A549 treated with Hydrocortisone at 1 μM for 4 hours (cell line): ENCODE measurements at places on chromosomes 1 and 21. TPM values are rescaled to one million over a fixed set of nuclear protein-coding genes. Genes with fewer than 3 reads are reported as not detected.

Gene CFAP45
- 0.41 to 0.83 TPM (median 0.59 TPM) in 5 replicates for total RNA-seq

Gene ARHGEF16
- 4.5 to 5.4 TPM (median 5.1 TPM) in 5 replicates for total RNA-seq

Gene CRABP2
- 7.2 to 12.0 TPM (median 7.8 TPM) in 5 replicates for total RNA-seq

Gene INAVA
- total RNA-seq: 39.8 to 52.8 TPM (median 45.0 TPM) in 5 replicates

Gene PMF1
- total RNA-seq: 47.7 to 63.9 TPM (median 60.3 TPM) in 5 replicates

Gene TMEM200B
- 0.08 to 0.20 TPM (median 0.08 TPM) in 5 replicates for total RNA-seq

Gene COA7
- 23.7 to 27.6 TPM (median 26.0 TPM) in 5 replicates for total RNA-seq

Gene MTARC2
- total RNA-seq: 8.8 to 13.3 TPM (median 12.2 TPM) in 5 replicates

Gene SPRR2E
- not detected in 5 replicates for total RNA-seq

Gene OR2L5
- not detected in 5 replicates for total RNA-seq

Gene CNN3
- 50.2 to 62.4 TPM (median 51.3 TPM) in 5 replicates for total RNA-seq

Gene PADI4
- total RNA-seq: not detected in 5 replicates

Gene HMGN1
- 159 to 177 TPM (median 163 TPM) in 5 replicates for total RNA-seq

Gene KDF1
- 0.20 to 0.35 TPM (median 0.26 TPM) in 5 replicates for total RNA-seq

Gene NPHS2
- total RNA-seq: not detected in 5 replicates

Gene GRHL3
- 0.79 to 1.0 TPM (median 0.84 TPM) in 5 replicates for total RNA-seq

Gene OR2T33
- not detected in 5 replicates for total RNA-seq

Gene FAAH
- total RNA-seq: 0.61 to 0.88 TPM (median 0.81 TPM) in 5 replicates

Gene RGS8
- not detected in 5 replicates for total RNA-seq

Gene PKP1
- total RNA-seq: 0.02 to 0.08 TPM (median 0.03 TPM) in 4 of 5 replicates, not detected in the other

Gene ALPL
- total RNA-seq: 0.32 to 0.51 TPM (median 0.47 TPM) in 5 replicates

Gene KDM1A
- total RNA-seq: 88.4 to 112 TPM (median 95.2 TPM) in 5 replicates

Gene SPATA1
- total RNA-seq: 0.63 to 1.6 TPM (median 1.5 TPM) in 5 replicates

Gene GMEB1
- 5.2 to 6.5 TPM (median 5.6 TPM) in 5 replicates for total RNA-seq

Gene OR2T10
- not detected in 5 replicates for total RNA-seq

Gene SELL
- total RNA-seq: 0.20 to 0.40 TPM (median 0.25 TPM) in 5 replicates

Gene ACP6
- total RNA-seq: 14.3 to 24.3 TPM (median 22.6 TPM) in 5 replicates

Gene KANK4
- total RNA-seq: 0.28 to 0.39 TPM (median 0.35 TPM) in 5 replicates

Gene AKR1A1
- 73.1 to 81.3 TPM (median 79.9 TPM) in 5 replicates for total RNA-seq

Gene ROR1
- 7.6 to 11.4 TPM (median 8.4 TPM) in 5 replicates for total RNA-seq

Gene GREM2
- total RNA-seq: 0.07 to 0.16 TPM (median 0.10 TPM) in 5 replicates

Gene DHX9
- 149 to 206 TPM (median 156 TPM) in 5 replicates for total RNA-seq

Gene LEMD1
- total RNA-seq: not detected in 5 replicates

Gene CD1B
- total RNA-seq: not detected in 5 replicates

Gene LRRC38
- 0.05 to 0.08 TPM in 2 of 5 replicates, not detected in the others for total RNA-seq

Gene CCDC24
- total RNA-seq: 6.4 to 8.1 TPM (median 7.5 TPM) in 5 replicates

Gene LCE1D
- total RNA-seq: not detected in 5 replicates

Gene IL20
- total RNA-seq: not detected in 5 replicates

Gene TSPAN2
- total RNA-seq: 0.79 to 1.9 TPM (median 1.1 TPM) in 5 replicates

Gene CHIA
- total RNA-seq: not detected in 5 replicates

Gene CA6
- not detected in 5 replicates for total RNA-seq

Gene APOBEC4
- total RNA-seq: not detected in 5 replicates

Gene NDUFS2
- total RNA-seq: 77.6 to 110 TPM (median 81.3 TPM) in 5 replicates

Gene HENMT1
- 3.7 to 4.7 TPM (median 4.4 TPM) in 5 replicates for total RNA-seq

Gene KCNK1
- total RNA-seq: 17.5 to 23.4 TPM (median 20.4 TPM) in 5 replicates

Gene MIXL1
- 0.03 to 0.21 TPM (median 0.13 TPM) in 3 of 5 replicates, not detected in the others for total RNA-seq

Gene CLSTN1
- 57.1 to 69.1 TPM (median 63.0 TPM) in 5 replicates for total RNA-seq

Gene FAM72B
- total RNA-seq: 5.3 to 7.3 TPM (median 6.6 TPM) in 5 replicates

Gene FAM3B
- not detected in 5 replicates for total RNA-seq

Gene EXO1
- total RNA-seq: 20.0 to 29.8 TPM (median 22.7 TPM) in 5 replicates

Gene PROX1
- total RNA-seq: 0.02 to 0.07 TPM (median 0.03 TPM) in 5 replicates

Gene FAM151A
- total RNA-seq: 0.15 to 0.29 TPM (median 0.24 TPM) in 5 replicates

Gene FNDC5
- total RNA-seq: 0.25 to 0.98 TPM (median 0.42 TPM) in 5 replicates

Gene LDLRAD1
- total RNA-seq: not detected in 5 replicates

Gene FAM167B
- total RNA-seq: 0.16 to 0.70 TPM (median 0.55 TPM) in 5 replicates
